HuH-7.5 (cell line): ENCODE measurements at places on chromosomes 7 and 10.
A peak's percentile ranks its signal among the peaks of the same experiment; 100 is the strongest.

DNA sequence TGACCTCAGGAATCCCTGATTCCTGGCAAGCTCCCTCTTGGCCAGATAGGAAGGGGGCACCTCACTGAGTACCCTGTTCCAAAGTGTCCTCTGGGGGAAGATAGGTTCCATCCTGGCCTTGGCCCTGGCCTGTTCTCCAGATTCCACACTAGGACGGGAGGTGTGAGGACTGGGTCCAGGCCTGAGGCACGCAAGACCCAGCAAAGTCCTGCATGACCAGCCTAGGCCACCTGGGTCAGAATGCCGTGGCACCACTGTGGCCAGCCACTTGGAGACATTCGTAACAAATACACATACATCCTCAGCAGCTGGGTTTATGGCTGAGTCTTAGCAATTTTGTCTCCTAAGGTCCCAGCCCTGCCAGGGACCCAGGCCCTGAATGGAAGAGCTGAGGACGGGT lies 23.3 kb upstream of the TLX1 start:
- DNase-seq: no peak

GRCh38 chr7:83178066-83178465 lies 15.4 kb upstream of the PCLO start:
- no peak for DNase-seq

DNA sequence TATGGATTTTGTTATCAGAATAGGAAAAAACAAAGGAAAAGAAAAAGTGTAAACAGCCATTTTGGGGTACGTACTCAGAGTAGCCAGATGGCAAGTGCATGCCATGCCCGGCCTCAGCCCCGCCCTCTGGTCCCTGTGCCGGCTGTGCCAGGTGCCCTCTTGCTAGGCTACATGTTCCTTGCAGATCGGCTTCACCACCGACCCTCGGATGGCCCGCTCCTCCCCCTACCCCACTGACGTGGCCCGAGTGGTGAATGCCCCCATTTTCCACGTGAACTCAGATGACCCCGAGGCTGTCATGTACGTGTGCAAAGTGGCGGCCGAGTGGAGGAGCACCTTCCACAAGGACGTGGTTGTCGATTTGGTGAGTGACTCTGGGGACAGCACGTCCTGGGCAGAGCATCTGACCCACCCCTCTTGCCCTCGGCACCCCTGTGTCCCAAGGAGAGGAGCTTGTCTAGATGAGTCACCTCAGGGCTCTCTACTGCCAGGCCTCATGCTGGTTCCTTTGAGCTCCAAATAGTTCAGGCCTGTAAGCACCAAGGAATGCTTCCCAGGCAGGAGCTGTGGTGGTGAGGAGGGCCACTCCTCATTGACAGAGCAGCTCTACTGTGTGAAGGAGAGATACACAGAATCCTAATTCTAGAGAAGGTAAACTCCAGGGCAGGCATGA lies 54.9 kb upstream of the ZMIZ2 start:
- DNase-seq: no peak

GRCh38 chr10:6445671-6446316 lies 134.3 kb downstream of the PRKCQ start:
- DNase-seq: peak; percentile 9

DNA sequence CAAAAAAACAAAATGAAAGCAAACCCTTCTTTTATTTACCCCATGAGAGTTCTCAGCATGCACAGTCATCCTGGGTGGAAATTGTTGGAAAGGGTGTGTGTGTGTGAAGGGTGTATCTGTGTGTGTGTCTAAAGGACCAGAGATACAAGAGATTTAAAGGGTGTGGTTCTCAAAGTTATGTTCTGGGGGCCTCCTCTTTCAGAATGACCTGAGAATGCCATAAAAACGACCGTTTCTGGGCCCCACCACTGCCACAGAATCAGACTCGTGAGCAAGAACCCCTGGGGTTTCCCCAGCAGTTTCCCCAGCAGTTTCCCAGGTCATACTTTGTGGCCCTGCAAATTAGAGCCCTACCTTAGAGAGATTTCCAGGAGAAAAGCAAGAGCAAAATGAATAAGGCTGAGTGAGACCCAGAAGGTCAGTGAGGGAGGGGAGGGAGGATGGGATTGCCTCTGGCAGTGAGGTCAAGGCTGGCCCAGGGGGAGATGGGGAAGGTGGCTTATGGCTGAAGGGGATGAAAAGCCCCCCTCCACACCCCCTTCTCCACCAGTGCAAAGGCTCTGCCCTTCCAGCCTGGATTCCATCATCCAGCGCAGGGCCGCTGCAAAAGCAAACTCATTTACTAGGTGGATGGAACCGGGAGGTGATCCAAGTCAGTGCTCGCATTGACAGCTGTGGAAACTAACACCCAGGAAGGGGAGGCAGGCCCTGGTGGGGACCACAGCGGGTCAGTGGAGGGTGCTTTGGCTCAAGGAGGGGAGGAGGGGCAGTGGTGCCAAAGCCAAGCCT lies 10.2 kb downstream of the PYROXD2 start:
- DNase-seq: no peak

DNA sequence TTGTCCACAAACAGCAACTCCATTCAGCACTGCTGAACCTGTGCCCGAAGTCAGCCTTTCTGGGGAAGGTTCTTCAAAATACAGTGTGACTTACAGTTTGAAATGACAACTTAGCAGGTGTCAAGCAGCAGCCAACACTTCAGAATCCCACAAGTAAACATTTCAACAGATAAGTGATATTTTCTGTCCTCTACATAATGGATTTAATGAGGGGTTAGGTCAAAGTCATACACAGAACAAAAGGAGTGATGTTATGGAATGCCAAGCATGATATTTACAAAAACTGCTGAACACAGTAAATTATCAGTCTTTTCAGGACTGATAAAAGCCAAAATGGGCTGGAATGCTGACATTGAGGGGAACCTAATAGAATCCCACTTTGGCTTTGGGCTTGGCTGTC lies 77.6 kb upstream of the JAZF1 start:
- DNase-seq: no peak

GRCh38 chr10:11293332-11293731 lies 275.7 kb downstream of the CELF2 start:
- DNase-seq: no peak

DNA sequence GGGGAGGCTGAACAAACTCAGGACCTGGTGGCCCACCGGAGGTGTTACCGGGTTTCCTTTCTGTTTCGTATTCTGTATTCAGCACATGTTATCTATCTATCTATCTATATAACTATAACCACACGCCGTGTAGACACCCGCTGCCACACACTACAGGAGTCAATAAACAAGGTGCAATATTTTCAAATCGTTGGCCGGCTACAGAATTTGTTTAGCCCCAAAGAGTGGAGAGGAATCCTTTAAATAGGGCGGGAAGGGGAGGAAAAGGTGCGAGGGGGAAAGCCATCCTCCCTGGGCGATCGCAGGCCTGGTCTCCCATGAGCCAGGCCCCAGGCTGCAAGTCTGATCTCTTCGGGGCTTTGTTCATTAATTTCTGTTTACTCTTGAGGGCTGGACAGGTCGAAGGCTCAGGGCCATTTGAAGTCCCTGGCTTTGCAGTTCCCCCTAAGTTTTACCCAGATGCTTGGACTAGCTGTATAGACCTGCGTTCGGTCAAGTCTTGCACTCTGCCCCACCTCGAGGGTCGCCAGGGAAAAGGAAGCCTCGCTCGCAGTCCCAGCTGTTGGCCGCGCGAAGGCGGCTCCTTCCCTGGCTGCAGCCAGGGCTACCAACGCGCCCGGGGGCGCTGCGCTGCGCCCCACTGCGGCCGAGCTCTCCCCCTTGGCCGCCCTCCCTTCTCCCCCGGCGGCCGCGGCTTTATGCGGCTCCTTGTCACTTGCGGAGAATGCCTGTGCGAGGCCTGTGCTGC lies 3.8 kb downstream of the NKX2-3 start:
- DNase-seq: no peak

DNA sequence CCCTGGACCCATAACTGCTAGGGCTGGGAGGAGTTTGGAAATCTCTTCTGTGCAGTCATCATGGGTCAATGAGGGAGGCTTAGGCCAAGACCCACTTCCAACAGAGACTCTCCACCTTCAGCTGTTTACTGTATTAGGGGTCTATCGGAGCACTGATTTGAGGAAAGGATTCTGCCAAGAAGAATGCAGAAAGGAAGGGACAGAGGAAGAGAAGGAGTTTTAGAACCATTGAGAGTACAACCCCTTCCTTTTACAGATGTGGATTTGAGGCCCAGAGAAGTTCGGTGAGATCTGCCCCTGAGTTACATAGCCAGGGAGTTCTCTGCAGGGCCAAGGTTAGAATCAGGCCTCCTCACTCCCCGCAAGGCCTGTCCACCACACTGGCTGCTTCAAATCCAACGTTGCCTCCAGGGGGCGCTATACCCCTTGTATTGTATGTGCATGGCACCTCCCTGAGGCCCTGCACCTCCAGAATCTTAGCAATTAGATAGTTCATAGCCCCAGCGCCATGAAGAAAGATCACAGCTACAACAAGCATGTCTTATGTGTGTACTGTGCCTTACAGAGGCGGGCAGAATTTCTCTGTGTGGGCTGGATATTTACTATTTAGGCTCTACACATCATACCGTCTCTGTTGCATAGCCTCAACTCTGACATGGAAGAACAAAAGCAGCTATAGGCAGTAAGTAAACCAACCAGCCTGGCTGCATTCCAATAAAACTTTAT lies 246.8 kb downstream of the SKIDA1 start:
- DNase-seq: peak; percentile 39

DNA sequence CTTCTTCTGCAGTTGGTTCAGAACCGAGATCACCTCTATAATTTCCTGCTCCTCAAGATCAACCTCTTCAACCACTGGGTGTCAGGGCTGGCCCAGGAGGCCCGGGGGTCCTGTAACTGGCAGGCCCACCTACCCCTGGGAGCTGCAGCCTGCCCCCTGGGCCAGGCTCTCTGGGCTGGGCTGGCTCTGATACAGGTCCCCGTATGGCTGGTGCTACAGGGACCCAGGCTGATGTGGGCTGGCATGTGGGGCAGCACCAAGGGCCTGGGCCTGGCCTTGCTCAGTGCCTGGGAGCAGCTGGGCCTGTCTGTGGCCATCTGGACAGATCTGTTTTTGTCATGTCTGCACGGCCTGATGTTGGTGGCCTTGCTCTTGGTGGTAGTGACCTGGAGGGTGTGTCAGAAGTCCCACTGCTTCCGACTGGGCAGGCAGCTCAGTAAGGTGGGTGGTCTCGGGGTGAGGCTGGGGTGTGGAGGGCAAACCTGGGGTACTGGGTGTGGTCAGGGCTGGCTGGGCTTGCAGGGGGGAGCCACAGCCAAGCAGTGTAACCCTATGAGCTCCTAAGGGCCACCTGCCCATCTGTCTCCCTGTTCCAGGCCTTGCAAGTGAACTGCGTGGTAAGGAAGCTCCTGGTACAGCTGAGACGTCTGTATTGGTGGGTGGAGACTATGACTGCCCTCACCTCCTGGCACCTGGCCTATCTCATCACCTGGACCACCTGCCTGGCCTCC lies 4.2 kb downstream of the TMEM270 start:
- DNase-seq: no peak

GRCh38 chr7:35828817-35829216 lies 28.0 kb downstream of the SEPTIN7 start:
- no peak for DNase-seq

DNA sequence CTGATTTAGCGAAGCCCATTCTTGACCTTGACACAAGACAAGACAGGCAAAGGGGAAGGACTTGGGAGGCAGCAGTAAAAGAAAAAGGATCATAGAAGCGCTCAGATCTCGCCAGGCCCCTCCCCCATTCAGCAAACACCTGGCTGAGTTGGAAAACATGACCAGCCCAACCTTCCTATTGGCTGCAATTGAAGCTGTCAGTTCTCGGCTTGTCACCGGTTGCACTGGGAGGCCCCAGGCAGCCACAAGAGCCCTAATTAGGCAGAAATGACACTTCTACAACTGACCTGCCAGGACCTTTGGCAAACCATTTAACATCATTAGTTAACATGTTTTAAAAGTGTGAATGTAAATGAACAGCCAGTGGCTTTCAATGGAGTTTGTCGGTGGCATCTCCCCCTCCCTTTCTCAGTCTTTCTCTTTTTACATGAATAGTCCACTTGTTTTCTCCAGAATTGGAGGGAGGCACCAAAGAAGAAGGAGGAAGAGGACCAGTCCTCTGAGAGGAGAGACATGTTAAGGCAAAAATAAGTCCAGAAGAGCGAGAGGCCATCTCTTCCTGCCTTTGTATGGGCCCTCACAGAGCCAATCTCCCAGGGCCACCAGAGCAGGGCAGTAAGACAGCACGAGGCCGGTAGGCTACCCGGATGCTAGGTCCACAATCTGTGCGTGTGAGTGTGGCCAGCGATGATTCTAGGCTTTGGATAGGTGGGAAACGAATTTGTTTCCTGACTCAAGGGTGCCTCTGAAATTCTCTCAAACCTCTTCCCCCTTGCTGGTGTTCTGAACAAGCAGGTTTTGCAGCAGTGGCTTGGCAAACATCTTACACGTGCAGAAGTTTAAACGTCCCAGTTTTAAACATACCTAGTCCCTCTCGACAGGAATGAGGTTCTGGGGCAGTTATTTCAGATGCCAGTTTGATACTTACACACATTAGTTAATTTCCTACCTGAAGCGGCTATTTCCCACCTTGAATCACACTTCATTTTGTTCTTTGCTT lies 15.0 kb upstream of the ENO4 start:
- DNase-seq: no peak

DNA sequence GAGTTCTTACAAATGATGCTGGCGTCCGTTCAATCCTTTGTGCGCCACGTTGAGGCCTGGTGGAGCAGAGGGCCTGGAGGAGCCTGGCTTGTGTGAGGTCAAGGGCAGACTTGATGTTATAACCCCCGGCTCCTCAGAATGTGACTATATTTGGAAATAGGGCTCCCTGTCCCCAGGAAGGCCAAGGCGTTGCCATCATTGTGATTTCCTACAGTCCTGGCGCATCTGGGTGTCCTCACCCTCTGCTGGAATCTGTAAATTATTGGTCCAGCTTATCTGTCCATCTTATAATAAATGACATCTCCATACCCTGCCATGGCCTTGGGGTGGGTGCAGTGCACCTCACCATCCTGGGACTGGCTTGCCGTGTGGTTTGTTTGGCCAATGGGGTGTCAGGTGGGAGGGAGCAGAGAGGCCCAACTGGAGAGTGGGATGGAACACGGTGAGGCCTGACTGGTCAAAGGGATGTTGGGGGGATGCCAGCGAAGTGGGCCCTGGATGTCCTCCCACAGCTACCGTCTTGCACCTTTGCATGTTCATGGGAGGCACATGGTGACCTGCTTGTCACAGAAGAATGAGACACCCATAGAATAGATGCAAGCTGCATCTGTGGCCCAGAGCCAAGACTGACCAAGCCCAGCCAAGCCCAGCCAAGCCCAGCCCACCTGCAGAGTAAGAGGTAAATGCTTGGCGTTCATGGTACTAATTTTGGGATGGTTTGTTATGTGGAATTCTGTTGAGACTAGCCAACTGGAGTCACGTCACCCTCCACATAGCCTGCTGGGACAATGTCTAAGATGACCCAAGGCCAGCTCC lies 11.1 kb upstream of the LRRC27 start:
- DNase-seq: no peak

- DNase-seq: no peak
These were observed 103.1 kb downstream of the INHBA start for GRCh38 chr7:41599760-41600159.

DNA sequence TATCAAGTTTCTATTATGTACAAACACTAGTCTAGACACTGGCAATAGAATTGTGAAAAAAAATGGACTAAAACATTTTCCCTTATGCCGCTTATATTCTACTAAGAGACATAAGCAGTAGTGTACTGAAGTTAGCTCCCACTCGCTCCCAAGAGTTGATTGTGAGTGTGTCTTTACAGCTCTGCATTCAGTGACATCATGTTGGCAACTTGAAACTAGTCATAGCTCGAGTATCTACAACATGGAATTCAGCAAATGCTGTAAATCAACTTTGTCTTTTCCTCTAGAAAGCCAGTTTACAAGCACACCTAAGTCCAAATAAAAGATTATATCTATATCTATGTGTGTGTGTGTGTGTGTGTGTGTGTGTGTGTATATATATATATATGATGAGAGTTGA lies 58.8 kb upstream of the MAGI2 start:
- DNase-seq: no peak

GRCh38 chr7:143356414-143357050 lies 6.0 kb downstream of the FAM131B start:
- no peak for DNase-seq
